Fibroblast of the aortic adventitia (primary cell): ENCODE measurements at places on chromosomes 6 and 20. TPM values are rescaled to one million over a fixed set of nuclear protein-coding genes. Genes with fewer than 3 reads are reported as not detected.
A peak's percentile ranks its signal among the peaks of the same experiment; 100 is the strongest.

Gene OVOL2
- total RNA-seq = not detected in 2 replicates

Gene ASF1A
- 13.7 and 26.1 TPM in 2 replicates for total RNA-seq

Gene KCNQ5
- 2.6 and 9.4 TPM in 2 replicates for total RNA-seq

Gene SIRPG
- not detected in 2 replicates for total RNA-seq

Gene CST2
- total RNA-seq = 0.36 TPM in 1 of 2 replicates, not detected in the other

Gene ZSCAN9
- total RNA-seq = 10.8 and 12.2 TPM in 2 replicates

Gene BEND6
- 15.3 and 34.8 TPM in 2 replicates for total RNA-seq

Gene LINC00237
- not detected in 2 replicates for total RNA-seq

DNA sequence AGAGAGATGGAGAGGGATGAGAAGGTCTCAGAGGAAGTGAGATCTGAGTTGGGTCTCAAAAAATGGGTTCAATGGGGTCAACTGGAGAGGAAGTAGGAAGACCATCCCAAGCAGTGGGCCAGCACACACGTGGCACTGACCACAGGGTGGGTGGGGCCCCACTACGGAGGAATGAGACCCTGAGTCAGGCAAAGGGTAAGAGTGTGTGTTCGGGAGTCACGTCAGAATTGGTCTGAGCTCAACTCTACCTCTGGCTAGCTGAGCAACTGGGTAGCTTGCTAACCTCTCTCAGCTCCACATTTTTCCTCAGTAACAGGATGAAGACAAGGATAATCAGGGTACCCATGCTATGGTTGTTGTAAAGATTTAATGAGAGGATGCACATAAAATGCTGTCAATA is 79.0 kb downstream of the TRERF1 start:
- DNase-seq = no peak

- DNase-seq = peak; percentile 27
Measured at GRCh38 chr6:71289039-71289801, 609 bp downstream of the OGFRL1 start.

- no peak for DNase-seq
Measured at GRCh38 chr20:10631126-10631525, 42.7 kb downstream of the JAG1 start.

DNA sequence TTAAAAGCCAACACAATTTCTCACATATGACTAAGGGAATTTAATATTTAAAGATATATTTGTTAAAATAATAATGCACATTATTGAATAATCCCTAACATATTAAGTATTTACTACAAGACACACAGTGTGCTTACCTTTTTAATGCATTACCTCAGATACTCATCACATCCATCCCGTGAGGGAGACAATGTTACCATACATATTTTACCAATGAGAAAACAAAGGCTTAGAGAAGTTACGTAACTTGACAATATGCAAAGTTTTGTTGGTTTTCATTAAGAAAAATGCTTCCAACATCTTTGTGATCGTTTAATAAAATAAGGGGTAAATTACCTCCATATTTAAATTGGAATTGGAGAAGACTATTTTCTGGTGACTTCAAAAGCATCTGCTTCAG is 4.3 kb downstream of the IFNGR1 start:
- DNase-seq = no peak

DNA sequence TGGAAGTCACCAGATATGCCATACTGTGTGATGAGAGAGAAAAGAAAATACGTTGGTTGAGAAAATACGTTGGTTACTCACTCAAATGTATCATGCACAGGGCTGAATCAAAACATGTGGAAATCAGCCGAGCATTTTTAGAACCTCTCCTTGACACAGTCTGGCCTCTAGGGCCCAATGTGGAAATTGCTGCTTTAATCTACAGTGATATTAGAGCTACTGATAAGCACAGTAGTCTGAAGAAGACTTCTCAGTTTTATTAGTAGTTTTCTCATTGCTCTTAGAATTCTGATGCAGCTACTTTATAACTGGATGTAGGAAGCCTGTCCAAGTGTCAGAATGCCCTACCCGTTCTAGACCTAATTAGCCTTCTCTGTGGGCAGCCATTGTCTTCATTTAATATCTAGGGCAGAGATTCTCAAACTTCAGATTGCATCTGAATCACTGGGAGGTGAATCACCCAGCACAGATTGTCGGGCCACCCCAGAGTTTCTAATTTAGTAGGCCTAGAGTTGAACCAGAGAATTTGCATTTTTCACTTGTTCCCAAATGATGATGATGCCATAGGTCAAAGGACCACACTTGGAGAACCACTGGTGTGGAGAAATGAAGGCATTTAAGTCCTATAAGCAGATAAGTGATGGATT is 229.1 kb downstream of the PLCB1 start:
- peak; percentile 70 for DNase-seq

DNA sequence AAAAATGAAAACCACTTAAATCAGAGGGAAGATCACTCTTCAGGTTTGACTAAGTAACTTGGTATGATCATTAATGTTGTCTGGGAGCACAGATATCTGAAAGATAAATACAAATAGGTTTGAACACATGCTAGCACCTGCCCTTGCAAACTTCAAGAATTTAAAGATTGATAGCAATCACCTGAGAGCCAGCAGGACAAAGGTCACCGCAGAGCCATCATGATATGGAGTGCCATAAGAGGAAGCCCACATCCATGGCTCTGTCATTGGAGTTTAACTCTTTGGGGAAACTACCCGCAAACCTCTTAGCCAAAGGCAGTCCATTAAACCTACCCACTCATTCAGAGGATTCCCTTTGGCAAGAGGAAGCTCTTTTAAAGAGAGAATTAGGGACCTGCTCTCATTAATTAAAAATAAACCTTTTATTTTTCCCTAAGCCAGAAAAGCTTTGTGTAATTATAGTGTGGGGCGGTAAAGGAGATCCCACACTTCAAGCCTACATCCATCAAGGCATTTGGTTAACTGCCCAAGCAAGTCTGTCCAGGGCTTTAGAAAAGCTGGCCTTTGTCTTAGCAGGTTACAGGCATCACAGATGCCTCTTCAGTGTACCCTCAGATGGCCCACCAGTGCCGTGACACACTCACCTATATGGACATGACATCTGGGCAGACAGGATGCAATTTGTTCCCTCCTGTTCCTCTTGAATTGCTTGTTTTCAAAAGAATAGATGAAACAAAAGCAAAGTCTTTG is 73.0 kb downstream of the SASH1 start:
- DNase-seq = no peak

- DNase-seq = no peak
Measured at GRCh38 chr6:168374051-168374502, 54.5 kb upstream of the DACT2 start.

GRCh38 chr20:2688041-2688591 is 4.5 kb upstream of the EBF4 start:
- DNase-seq = peak; percentile 35

GRCh38 chr6:157542414-157543160 is 161.6 kb downstream of the ZDHHC14 start:
- no peak for DNase-seq

DNA sequence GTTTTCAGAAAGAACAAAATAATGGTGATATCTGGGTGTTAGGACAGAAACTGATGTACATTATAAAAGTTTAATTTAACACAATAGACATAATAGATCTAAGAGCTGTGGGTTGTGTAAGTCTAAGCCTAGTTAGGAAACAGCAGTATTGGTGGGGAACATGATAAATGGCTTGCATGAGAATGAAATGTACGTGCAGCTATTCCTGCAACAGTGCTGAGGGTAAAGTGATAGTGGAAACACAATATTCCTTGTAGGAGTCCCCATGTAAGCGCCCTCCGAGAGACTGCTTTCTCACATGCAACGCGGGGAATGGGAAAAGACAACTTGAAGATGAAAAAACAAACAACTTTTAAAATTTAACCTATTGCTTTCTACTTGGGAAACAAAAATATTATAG is 96.6 kb upstream of the TRAF3IP2 start:
- DNase-seq = no peak

DNA sequence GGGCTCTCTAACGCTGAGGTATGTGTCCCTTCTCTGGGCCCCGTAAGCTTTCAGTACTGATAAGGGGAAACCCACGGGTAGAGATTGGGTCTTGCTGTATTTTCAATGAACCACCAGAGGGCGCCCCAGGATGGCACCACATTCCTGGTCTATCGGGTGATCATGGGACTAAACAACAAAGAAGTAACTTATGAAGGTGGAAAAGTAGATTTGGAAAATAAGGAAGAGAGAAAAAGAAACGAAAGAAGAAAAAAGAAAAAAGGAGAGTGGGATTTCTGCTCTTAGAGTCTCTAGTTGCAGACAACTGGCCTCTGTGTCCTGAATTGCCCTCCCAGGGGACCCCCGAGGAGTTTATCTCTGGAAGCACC is 93.8 kb downstream of the GMPR start:
- peak; percentile 87 for DNase-seq

DNA sequence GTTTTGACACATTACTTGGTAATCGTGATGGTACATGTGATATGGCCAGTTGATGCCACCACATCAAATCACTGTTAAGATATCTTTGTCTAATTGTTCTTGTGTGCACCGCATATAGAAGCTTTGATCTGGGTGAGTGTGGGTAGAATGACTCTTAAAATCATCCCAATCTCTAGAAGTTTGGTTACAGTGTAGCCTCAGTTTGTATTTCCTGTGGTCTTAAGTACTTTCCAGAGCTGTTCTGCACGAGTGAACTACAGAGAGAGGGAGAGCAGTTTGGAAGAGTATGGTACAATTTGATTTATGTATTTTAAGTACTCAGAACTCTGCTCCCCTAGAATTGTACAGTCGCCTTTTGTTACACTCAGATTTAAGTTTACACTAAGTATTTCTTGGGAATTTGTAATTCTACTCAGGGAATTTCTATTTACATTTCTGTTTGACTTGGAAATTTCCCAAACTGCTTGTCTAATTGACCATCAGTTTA is 37.5 kb downstream of the SNX9 start:
- no peak for DNase-seq

- DNase-seq = no peak
Measured at GRCh38 chr20:25090492-25091429, 8.8 kb upstream of the VSX1 start.

DNA sequence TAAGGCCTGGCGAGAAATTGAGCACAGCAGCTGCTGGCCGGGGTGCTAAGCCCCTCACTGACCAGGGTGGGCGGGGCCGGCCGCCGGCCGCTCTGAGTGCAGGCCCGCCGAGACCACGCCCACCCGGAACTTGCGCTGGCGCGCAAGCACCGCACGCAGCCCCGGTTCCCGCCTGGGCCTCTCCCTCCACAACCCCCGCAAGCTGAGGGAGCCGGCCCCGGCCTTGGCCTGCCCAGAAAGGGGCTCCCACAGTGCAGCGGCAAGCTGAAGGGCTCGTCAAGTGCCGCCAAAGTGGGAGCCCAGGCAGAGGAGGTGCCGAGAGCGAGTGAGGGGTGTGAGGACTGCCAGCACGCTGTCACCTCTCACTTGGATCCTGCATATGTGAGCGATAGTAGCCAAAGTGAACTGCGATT is 251.2 kb downstream of the GJA1 start:
- DNase-seq = no peak

DNA sequence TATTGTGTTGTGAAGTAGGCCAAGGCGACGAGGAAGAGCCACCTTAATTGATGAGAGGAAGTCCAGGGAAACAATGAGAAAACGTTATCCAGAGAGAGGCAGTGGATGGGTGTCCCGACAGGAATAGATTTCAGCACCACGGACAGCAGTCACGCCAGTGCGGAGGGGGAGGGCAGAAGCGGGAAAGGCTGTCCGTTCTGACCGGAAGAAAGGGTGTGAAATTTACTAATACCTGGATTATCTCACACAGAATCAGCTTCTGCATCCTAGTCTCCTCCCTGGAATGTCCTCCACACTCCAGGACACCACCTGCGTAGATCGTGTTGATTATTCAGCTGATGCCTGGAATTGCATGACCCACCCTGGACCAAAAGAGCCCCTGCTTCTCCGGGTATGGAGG is 7.4 kb upstream of the BPIFA3 start:
- peak; percentile 61 for DNase-seq

DNA sequence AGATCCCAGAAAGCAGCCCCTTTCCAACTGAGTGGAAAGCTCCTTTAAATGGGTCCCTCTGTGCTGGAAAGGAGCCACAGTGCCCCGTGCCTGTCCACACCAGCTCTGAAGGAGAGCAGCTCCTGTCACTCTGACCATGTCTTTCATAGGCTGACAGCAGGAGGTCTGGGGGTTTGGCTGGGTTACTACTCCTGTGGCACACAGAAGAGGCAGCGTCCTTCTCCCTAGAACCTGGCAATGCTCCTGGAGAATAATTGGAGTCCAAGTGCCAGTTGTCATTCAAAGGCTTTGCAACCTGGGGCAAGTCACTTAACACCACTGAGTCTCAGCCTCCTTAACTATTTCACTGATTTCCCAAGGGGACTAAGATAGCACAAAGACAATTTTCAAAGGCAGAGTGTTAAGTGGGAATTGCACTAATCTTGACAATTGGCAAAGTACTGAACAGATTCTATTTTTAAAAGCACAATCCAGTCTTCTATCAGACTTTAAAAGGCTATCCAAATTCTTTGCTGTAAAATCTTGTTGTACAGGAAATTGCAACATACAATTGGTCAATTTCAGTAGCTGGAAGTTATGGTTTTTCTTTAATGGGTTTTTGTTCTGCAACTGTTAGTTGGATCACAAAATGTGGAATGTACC is 457.2 kb downstream of the KIF16B start:
- DNase-seq = no peak

DNA sequence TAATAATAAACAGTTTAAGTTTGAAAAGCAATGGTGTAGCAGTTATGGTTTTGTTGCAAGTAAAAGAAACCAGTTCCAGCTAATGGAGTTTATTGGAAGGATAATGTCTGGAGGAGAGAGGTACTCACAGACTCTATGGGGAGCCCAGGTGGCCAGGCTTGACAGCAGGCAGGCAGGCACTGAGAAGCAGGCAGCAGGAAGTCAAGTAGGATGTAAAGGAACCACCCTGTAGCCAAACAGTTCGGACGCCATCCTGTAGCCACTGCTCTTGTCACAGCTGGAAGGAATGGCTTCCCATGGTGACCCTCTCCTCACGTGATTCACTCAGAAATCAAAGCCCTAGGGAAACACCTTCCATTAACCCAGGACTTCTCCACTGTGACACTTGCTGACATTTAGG is 96.7 kb upstream of the MC3R start:
- no peak for DNase-seq

GRCh38 chr6:86789779-86790411 is 147.4 kb upstream of the HTR1E start:
- DNase-seq = no peak

GRCh38 chr20:57570145-57570850 is 9.4 kb downstream of the PCK1 start:
- DNase-seq = no peak

GRCh38 chr20:23228912-23229311 is 121.7 kb upstream of the NXT1 start:
- peak; percentile 98 for DNase-seq

GRCh38 chr6:157471077-157471686 is 90.2 kb downstream of the ZDHHC14 start:
- DNase-seq = no peak

GRCh38 chr20:32763202-32764004 is 1.2 kb downstream of the DNMT3B start:
- DNase-seq = no peak

- DNase-seq = no peak
Measured at GRCh38 chr6:109087661-109088264, 6.9 kb downstream of the SESN1 start.

- DNase-seq = no peak
Measured at GRCh38 chr6:111468329-111469012, 14.5 kb downstream of the REV3L start.

- DNase-seq = no peak
Measured at GRCh38 chr6:11236915-11237314, 4.4 kb upstream of the NEDD9 start.
